ENCODE measurements at places on chromosomes 1 and 21. TPM values are rescaled to one million over a fixed set of nuclear protein-coding genes. Genes with fewer than 3 reads are reported as not detected.

FOXO6 gene
- total RNA-seq = not detected

ACTA1 gene
- not detected for total RNA-seq

DDAH1 gene
- 320 TPM for total RNA-seq

- peak; percentile 50 for DNase-seq
These were observed 4.0 kb downstream of the TSACC start for GRCh38 chr1:156342166-156342955.

- DNase-seq = no peak
These were observed 659.1 kb downstream of the MRPL39 start for GRCh38 chr21:24948186-24948585.

- DNase-seq = no peak
These were observed 191.7 kb upstream of the GORAB start for GRCh38 chr1:170340308-170340707.
